ENCODE measurements at places on chromosomes 2 and 18.

- DNase-seq, result no peak
Observed at GRCh38 chr18:65924904-65925303, 174.1 kb downstream of the CDH7 start.

GRCh38 chr2:231683292-231684235, 24.8 kb upstream of the PTMA start:
- DNase-seq, result no peak

- peak; percentile 12 for DNase-seq
Observed at GRCh38 chr18:68509902-68510301, 205.0 kb downstream of the TMX3 start.

DNA sequence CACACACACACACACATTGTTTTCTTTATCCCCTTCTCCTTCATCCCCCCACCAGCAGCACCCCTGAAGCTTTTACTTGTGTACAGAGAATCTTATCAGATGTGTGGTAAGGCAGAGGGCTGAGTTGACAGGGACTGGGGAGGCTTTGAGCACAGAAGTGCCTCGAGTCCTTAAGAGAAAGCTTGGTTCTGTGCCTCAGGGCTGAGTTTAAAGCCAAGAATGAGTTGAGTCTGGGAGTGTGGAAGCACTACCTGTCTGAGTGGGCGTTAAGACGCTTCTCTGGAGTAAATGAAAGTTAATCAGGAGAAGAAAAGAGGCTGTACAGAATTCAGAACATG, 2.7 kb downstream of the ID2 start:
- DNase-seq, result peak; percentile 67

- no peak for DNase-seq
Observed at GRCh38 chr18:61736133-61736532, 156.7 kb downstream of the RNF152 start.

DNA sequence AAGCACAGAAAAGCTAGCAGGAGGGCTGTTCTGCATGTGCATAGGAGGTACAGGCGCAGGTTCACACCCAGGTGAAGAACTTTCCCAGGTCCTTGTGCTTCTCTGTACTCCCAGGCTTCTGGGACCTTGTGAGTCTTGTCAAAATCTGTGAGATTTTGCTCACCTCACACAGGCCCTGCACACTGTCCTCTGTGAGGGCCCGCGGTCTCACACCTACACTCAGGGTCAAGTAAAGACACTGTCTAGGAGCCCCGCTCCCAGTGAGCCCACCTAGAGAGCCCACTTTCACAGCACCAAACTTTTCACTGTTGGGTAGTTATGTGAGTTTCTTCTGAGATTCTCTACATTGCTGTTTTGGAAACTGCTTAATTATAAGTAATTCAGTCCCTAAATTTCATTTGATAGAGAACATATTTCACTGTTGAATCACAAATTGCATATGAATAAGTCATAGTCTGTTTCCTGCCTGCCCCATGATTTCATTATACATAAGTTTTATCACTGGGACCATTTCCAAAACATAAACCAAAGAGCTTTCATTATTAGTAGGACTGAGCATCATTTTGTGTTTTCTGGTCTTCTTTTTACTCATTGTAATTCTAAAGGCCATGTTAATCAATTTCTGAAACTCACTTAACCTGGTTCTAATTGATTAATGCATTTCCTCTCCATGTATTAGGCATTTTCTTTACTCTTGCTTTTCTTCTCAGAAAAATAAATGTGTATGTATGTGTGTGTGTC, 234.2 kb upstream of the SPOPL start:
- peak; percentile 84 for DNase-seq

- no peak for DNase-seq
Observed at GRCh38 chr2:128348701-128349100, 30.0 kb upstream of the HS6ST1 start.

GRCh38 chr2:200809506-200810251, 2.0 kb upstream of the BZW1 start:
- no peak for DNase-seq

GRCh38 chr2:181374781-181375675, 82.2 kb upstream of the ITGA4 start:
- DNase-seq, result no peak

GRCh38 chr2:198587741-198588140, 783.3 kb downstream of the PLCL1 start:
- DNase-seq, result no peak

GRCh38 chr2:9768388-9768787, 74.9 kb upstream of the TAF1B start:
- no peak for DNase-seq

DNA sequence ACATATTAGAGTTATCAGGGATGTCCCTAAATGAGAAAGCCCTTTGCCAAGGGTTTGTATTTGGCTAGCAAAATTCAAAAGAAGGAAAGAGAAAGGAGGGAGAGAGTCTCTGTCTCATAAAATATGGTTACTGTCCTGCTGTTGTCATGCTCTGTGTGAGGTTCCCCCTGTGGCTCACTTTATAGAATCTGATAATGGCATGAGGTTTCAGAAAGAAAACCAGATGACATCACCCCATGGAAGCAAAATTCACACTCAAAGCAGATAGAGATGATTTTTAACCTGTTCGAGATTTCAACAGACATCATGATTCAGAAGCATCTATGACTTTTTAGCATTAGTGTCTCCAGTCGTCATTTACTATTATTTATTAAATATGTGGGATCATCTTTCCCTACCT, 165.0 kb upstream of the SESTD1 start:
- DNase-seq, result no peak

DNA sequence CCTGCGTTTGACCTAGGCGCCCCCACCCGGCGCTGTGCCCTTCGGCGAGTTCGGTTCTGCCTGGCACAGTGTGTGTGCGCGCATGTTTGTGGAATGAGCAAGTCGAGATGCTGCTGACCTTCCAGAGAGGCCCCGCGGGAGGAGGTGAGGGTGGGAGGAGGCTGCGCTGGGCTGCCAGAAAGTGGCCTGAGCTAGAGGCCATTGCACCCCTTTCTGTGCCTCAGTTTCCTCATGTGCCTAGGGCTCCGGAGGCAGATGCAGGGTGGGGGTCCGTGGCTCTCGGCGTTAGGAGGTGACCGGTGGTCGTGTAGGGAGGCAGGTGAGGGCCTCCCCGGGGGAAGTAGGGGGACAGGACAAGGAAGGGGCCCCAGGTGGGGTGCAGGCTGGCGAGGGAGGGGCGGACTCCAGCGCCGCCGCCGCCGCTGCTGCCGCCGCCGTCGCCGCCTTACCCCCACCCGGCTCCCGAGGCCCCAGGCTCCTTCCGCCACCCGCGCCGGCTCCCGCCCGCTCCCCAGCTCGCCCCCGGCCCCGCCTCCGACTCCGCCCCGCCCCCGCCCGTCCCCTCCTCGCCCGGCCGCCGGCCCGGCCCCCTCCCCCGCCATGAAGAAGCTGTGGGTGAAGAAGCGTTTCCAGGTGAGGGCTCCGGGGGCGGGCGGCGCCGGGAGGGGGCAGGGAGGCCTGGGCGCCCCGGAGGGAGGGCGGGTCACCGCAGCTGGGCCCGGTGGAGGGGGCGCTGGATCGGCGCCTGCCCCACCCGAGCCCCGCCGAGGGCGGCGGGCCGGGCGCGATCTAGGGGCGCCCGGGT, 7.0 kb downstream of the SPEG start:
- peak; percentile 48 for DNase-seq

GRCh38 chr2:39424951-39425350, 12.1 kb downstream of the MAP4K3 start:
- DNase-seq, result no peak

DNA sequence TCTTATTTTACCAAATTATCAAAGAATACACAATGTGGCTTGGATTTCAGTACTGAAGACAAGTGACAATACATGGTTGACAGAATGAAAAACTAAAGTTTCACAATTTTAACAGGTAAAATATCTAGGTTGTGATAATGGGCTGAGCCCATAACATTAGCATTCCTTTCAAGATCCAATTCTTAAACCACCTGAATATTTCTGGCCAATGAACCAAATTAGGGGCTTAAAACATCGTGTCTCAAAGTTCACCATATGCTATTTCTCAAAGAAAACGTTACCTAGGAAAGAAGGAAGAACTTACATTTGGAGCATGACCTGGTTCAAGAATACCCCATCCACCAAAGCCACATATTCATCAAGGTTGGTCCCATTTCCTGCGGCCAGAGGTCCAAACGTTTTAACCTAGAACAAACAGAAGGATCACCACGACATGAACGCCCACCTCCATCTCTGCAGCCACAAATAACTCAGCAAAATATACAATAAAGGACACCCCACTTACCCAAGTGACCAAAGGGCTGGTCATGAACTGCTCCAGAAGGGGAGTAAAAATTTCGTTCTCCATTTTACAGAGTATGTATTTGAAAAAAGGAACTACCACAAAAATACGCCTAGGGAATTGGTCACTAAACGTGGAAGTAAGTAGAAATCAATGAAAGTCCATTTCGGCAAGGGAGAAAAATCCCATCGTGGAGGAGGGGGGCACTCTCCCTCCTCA, 984 bp downstream of the CCDC88A start:
- peak; percentile 11 for DNase-seq

- DNase-seq, result peak; percentile 49
Observed at GRCh38 chr18:36496022-36496421, 198.5 kb downstream of the FHOD3 start.

DNA sequence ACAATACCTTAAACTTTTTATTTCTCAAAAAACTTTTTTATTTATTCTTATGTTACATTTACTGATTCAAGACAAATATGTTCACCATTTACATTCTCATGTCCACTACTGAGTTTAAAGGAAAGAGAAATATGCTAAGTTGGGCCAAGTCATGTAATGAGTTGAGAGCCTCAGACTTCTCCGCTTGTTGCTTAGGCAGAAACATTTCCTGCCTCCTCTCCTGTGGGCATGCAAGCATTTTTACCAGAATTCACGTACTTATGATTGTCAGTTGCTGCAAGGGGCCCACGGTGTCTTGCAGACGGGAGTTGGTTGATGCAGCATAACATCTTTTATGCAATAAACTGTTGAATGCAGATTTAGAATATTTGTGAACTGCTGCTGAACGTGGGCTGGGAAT, 51.8 kb downstream of the MYO1B start:
- no peak for DNase-seq

DNA sequence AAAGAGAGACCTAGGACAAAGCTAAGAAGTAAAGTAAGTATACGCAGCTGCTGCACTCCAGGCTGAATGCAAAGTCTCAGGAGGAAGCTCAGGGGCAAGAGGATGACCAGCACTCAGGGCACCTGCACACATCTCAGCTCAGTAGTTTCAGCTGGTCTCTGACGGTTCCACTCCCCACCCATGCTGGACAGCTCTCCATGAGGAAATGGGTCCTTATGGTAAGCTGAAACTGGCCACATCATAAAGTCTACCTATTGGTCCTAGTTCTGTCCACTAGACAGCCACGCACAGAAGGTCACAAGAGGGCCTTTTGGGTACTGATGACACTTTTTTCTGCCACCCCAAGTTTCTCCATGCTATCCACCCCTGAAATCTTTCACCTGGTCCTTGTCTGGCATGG, 215.3 kb downstream of the TTC32 start:
- DNase-seq, result no peak

DNA sequence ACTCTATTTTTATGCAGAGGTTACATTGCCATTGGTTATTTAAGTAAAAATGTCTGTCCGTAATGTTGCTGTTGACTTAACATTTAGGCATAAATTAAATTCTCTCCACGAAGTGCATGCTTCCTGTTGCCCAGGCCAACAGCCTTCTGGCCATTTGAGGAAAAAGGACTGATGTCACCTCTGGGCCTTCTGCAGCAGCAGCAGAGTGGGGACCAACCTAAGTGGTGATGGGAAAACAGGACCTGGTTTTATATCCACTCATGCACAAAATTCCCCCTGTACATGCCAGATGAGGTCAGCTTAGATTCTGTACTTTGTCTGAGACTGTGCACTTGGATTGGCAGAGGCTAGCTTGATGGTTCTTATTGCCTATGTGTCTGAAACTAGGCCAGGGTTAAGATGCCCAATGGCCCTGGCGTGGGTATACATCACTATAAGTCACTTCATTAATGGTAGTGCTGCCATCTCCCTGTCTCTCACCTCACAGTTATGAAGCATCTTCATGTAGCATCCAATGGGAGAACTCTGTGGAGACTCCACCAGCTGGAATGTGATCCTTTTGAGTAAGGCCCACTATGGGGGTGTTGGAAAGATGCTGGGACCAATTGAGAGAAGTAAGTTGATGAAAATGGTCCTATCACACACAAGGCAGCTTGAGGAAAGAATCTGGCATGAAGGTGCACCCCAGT, 4.4 kb downstream of the ARHGAP25 start:
- no peak for DNase-seq
